ENCODE measurements at places on chromosomes 7 and 10. TPM values are rescaled to one million over a fixed set of nuclear protein-coding genes. Genes with fewer than 3 reads are reported as not detected.

Gene IL15RA
- 16.1 TPM for total RNA-seq

Gene EPHA1
- not detected for total RNA-seq

Gene PURB
- total RNA-seq: 25.0 TPM

Gene HOXA7
- 15.6 TPM for total RNA-seq

Gene GPC2
- total RNA-seq: 17.5 TPM

Gene CRYGN
- not detected for total RNA-seq

Gene GIMAP8
- total RNA-seq: 67.5 TPM

Gene TASOR2
- total RNA-seq: 48.9 TPM

Gene FGL2
- not detected for total RNA-seq

Gene SNCG
- 31.4 TPM for total RNA-seq

Gene SORCS1
- total RNA-seq: not detected

Gene ASAH2
- total RNA-seq: 3.4 TPM

Gene MKX
- not detected for total RNA-seq

Gene WNT16
- total RNA-seq: not detected

Gene CASD1
- total RNA-seq: 14.0 TPM

Gene MYOZ1
- not detected for total RNA-seq

Gene FGFR2
- total RNA-seq: not detected

Gene GARIN1A
- 3.6 TPM for total RNA-seq

Gene FAM25G
- not detected for total RNA-seq

Gene GPR15LG
- not detected for total RNA-seq

Gene KIAA1217
- 10.3 TPM for total RNA-seq

Gene PNLIPRP3
- not detected for total RNA-seq

Gene C10orf88
- total RNA-seq: 13.2 TPM

Gene FOXP2
- total RNA-seq: 3.3 TPM

Gene ADGRA1
- not detected for total RNA-seq

Gene WIPF3
- not detected for total RNA-seq

Gene SLC18A3
- not detected for total RNA-seq

Gene SRGN
- total RNA-seq: 433 TPM

Gene FZD1
- total RNA-seq: 3.2 TPM

Gene C10orf143
- total RNA-seq: 0.44 TPM

Gene ITGB8
- 6.5 TPM for total RNA-seq

Gene PLEKHS1
- total RNA-seq: not detected

Gene TFR2
- total RNA-seq: 0.95 TPM

Gene FZD8
- total RNA-seq: 9.1 TPM

Gene MOGAT3
- not detected for total RNA-seq

Gene GHRHR
- not detected for total RNA-seq

Gene CHRM2
- total RNA-seq: not detected

Gene EBF3
- total RNA-seq: 2.0 TPM

Gene COL17A1
- total RNA-seq: 1.2 TPM

Gene NME8
- total RNA-seq: not detected

Gene PRSS37
- not detected for total RNA-seq

Gene SORBS1
- total RNA-seq: 3.2 TPM

Gene TMEM140
- 26.5 TPM for total RNA-seq

Gene NKX1-2
- not detected for total RNA-seq

Gene PDE1C
- 2.9 TPM for total RNA-seq

Gene CNPY1
- total RNA-seq: not detected

Gene ASIC3
- total RNA-seq: 0.69 TPM

Gene HMX3
- not detected for total RNA-seq

Gene BRI3
- 317 TPM for total RNA-seq

Gene FAM200A
- total RNA-seq: 3.6 TPM

All from endothelial cell of umbilical vein (primary cell).